H4 (cell line): ENCODE measurements at places on chromosomes 11 and 22. TPM values are rescaled to one million over a fixed set of nuclear protein-coding genes. Genes with fewer than 3 reads are reported as not detected.

GRCh38 chr11:128940156-128940555 lies 2.5 kb downstream of the TP53AIP1 start:
- no peak for DNase-seq

GRCh38 chr11:116842117-116842516 lies 4.7 kb upstream of the APOA1 start:
- DNase-seq: no peak

The SCO2 gene
- 1.3 and 11.9 TPM in 2 replicates for total RNA-seq

DNA sequence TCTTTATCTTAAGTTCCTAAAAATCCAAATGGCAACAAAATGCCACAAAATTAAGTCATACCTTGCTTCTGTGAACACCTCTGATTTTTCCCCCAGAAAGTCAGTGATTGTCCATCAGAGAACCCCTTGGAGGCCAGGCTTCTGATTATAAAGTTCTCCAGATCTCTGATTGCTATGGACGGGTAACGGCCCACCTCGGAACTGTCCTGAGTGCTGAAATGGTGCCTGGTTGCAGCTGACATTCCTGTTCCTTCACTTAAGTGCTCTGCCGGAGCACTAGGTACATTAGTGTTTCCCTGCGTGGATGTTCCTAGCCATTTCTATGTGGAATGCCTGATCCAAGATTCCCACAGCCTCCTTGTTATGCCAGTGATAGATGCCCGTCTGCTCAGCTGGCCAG lies 85.0 kb downstream of the CHST1 start:
- DNase-seq: no peak

GRCh38 chr11:62341588-62341987 lies 4.3 kb downstream of the ASRGL1 start:
- no peak for DNase-seq

The PDE3B gene
- 4.8 and 6.2 TPM in 2 replicates for total RNA-seq

The P2RY2 gene
- not detected in 2 replicates for total RNA-seq

The CST6 gene
- not detected in 2 replicates for total RNA-seq

- DNase-seq: no peak
Measured at GRCh38 chr22:39502789-39503409, 809 bp downstream of the MIEF1 start.

GRCh38 chr22:44428941-44429830 lies 68.8 kb downstream of the RTL6 start:
- no peak for DNase-seq

GRCh38 chr11:72075109-72075508 lies 5.2 kb downstream of the NUMA1 start:
- DNase-seq: no peak

The MUC5AC gene
- total RNA-seq: not detected in 2 replicates

- DNase-seq: no peak
Measured at GRCh38 chr11:133844217-133844616, 1.1 kb downstream of the SPATA19 start.

- DNase-seq: no peak
Measured at GRCh38 chr11:62710001-62710345, 2.5 kb downstream of the GNG3 start.

The TMEM191C gene
- total RNA-seq: 0.25 TPM in 1 of 2 replicates, not detected in the other

GRCh38 chr11:131912134-131912533 lies 541.7 kb downstream of the NTM start:
- no peak for DNase-seq

DNA sequence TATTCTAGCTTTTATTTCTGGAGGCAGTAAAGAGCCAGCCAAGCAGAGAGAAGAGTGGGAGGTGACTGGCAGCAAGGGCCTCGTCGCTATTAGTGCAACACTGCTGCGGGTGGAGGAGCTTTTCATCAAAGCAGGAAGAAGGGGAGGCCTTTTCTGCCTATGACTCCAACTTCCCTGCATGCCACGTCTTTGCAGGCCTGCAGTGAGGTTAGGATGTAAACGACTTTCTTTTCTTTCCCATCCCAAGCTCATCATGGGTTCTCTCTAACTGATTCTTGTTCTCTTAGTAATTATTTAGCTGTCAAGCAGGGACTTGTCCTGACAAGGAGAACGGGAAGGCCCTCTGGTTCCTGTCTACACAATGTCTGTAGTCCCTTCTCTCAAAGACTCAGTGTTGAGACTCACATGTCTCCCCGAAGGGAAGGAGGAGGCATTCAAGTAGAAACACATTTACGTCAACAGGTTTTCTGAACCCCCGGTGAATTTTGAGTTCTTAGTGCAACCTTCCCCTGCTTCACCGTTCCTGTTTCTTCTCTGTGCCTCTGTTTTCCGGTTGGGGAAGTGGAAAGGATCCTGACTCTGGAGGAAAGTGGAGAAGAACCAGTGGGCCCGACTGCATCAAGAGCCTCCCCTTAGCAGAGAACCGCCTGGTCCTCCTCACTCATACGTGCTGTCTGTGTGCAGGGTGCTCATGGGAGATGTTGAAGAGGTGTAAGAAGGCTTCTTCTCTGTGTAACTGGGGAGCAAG lies 56.9 kb downstream of the PACS1 start:
- DNase-seq: no peak

DNA sequence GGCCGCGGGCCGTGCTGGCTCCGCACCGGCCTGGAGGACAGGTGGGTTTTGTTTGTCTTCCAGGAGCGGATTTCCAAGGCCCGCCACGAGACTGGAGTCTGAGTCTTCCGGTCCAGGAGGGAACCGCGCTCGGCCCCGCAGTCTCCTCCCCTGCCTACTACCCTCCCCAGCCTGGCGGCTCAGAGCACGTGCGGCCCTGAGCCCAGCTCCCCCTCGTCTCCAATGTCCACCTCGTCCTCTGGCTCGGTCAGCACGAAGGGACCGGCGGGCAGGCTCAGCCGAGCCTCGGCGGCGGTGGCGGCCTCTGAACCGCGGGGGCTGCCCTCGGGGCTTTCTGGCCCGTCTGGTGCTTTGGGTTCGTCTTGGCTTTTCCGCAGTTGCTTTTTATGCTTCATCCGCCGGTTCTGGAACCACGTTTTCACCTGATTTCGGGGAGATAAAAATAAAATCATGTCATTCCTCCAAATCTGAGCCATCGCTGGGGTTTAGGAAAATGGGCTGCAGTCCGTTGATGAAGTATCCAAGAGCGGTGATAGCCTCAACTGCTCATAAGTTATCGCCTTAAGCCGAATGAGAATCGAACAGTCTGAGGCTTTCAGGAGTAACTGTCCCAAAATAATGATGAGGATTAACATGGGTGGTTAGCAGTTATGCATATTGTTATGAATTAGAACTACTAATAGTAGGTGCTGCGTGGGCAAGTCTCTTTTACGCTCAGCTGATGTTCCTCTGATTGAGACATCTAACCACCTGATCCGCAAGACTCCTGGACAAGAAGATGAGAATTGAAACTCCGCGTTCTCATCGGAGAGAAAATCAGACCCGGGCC lies 4.0 kb downstream of the BSX start:
- DNase-seq: no peak

The KRTAP5-1 gene
- total RNA-seq: not detected in 2 replicates

DNA sequence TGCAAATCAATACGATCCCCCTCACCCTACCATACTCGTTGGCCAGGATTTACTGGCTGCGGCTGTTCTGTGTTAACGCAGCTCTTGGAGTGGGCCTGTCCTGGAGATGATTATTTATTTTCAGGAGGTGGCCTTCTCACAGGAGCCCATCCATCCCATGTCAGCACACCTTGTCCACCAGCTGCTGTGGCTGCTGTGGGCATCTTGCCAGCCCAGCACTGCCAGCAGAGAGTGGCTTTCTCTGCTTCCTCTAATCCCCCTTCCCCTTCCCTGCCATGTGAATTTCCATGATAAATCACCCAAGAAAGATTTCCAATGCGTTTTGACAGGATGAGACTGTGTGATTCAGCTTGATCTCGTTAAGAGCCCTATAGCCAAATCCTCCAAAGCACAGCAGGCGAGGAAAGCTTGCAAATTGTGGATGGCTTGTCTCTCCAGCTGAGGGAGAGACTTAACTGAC lies 309.1 kb upstream of the C11orf87 start:
- DNase-seq: no peak

GRCh38 chr11:105468154-105468553 lies 141.7 kb upstream of the GRIA4 start:
- DNase-seq: no peak

DNA sequence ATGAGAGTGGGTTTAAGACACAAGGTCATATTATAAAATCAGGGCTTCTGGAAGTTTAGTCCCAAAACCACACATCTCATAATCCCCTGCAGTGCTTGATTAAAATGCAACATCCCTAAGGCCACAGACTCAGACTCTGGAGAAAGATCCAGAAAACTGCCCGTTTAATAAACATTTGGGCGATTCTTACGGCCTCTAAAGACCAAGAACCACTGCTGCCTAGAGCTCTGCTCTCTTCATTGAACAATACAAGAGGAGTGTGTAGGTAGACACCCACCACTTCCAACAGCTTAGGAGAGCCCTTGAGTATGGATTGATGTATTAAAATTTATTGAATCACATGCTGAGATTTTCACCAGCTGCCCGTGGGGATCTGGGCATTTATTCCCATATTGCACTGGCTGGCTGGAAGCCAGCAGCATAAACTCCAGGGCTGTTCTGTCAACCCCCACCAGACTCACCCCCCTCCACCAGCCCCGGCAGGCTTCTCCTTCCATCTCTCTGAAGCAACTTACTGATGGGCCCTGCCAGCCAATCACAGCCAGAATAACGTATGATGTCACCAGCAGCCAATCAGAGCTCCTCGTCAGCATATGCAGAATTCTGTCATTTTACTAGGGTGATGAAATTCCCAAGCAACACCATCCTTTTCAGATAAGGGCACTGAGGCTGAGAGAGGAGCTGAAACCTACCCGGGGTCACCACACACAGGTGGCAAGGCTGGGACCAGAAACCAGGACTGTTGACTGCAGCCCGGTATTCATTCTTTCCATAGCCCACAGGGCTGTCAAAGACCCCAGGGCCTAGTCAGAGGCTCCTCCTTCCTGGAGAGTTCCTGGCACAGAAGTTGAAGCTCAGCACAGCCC lies 749 bp upstream of the BEST1 start:
- DNase-seq: peak; percentile 89

GRCh38 chr11:47178316-47178715 lies 1.6 kb upstream of the ARFGAP2 start:
- no peak for DNase-seq

DNA sequence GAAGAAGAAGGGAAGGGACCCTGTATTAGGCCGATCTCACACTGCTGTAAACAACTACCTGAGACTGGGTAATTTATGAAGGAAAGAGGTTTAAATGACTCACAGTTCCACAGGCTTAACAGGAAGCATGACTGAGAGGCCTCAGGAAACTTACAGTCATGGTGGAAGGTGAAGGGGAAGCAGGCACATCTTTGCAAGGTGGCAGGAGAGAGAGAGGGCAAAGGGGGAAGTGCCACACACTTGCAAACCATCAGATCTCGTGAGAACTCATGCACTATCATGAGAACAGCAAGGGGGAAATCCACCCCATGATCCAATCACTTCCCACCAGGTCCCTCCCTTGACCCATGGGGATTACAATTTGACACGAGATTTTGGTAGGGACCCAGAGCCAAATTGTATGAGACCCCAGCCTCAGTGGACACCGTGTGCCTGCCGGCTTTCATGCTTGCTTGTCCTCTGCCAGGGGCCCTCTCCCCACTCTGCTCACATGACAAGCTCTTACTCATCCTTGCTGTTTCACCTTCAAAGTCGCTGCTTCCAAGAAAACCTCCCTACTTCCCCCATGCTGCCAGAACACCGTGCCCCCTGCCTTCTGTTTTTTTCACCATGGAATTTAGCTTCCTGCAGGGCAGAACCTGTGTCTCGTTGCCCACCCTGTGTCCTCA lies 23.3 kb upstream of the PPFIA1 start:
- DNase-seq: no peak

DNA sequence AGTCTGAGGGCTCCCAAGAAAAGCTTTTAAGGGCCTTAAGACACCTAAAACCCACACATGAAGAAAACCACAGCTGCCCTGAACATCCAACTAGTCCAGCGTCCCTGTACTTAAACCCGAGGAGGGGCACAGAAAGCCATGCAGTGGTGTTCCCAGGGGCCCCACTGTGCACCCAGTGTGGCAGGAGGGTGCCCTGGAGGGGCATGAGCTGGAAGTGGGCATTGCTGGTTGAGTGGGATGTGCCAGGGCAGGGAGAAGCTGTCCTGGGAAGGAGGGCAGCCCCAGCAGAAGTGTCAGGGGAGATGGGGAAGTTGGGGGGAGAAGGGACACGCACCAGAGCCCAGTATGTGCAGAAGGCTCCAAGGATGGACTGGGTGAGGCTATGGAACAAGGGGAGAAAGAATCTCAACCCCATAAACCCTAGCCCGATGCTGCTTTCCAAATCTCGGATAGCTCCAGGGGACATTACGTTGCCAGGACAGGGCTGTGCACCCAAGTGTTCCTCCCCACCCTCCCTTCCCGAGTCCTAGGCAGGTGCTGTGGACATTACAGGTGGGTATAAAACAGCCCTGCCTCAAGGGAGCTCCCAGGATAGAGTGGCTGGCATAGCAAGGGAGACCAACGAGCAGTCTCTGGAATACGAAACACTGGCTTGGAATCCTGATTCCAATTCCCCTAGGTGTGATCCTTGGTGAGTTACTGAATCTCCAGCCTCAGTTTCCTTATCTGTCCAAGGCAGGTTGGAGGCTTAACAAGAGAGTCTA lies 44.2 kb downstream of the SHANK2 start:
- DNase-seq: no peak

GRCh38 chr11:38582151-38582550 lies 1984.1 kb upstream of the RAG2 start:
- no peak for DNase-seq

GRCh38 chr11:107457205-107457557 lies 444 bp downstream of the CWF19L2 start:
- no peak for DNase-seq

DNA sequence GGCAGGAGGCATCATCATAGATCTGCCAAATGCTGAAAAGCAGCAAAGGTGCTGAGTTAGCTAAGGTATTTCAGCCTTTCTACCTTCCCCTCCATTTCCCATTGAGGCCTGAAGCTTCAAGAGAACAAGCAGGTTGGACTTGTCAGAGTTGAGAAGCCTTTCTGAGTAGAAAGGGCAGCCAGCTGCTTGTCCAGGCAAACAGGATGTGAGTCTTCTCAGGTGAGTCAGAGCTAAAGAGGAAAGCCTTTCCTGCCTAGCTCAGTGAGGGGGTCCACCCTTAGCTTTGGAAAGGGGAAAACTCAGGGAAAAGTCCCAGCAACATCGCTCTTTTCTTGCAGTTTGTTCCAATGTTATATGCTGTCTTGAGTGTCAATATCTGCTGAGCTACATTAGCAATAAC lies 13.2 kb upstream of the MPZL2 start:
- peak; percentile 18 for DNase-seq

The SYT7 gene
- 1.9 and 10.8 TPM in 2 replicates for total RNA-seq

- DNase-seq: no peak
Measured at GRCh38 chr22:35071784-35072183, 5.8 kb downstream of the ISX start.

DNA sequence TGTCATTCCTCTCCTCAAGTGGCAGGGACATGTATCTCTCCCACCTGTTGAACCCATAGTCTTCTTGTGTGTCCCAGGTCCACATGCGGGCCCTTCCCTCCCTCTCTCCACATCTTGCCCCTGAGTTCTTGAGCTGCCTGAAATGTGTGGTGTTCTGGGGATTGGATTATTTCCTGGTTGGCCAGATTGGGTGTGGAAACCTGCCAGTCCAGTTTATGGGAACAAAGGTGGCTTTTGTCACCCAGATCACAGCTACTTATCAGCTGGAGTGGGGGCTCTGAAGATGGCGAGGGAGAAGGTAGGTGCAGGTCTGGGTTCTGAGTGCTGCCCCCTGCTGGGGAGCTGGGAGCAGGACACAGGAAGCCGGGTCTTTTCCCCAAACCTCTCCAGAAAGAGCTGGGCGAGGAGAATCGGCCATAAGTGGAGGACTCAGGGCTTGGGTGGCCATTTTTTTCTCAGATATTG lies 14.2 kb downstream of the DTX4 start:
- no peak for DNase-seq

The KLHDC7B gene
- total RNA-seq: 0.18 and 0.48 TPM in 2 replicates
